Large intestine (tissue), 12 donors: ENCODE measurements at places on chromosomes 4 and X. TPM values are rescaled to one million over a fixed set of nuclear protein-coding genes. Genes with fewer than 3 reads are reported as not detected.

GRCh38 chr4:17664755-17665154, 50.3 kb downstream of the MED28 start:
- no peak for DNase-seq

- DNase-seq = no peak
Observed at GRCh38 chrX:16114611-16115010, 8.8 kb upstream of the GRPR start.

The MRPL1 gene
- 36.8 TPM for polyA plus RNA-seq

The MAGEA9B gene
- polyA plus RNA-seq = not detected

The MAGED2 gene
- polyA plus RNA-seq = 322 TPM

The PSMD10 gene
- polyA plus RNA-seq = 57.8 TPM

- DNase-seq = no peak
Observed at GRCh38 chrX:104762641-104763040, 196.6 kb downstream of the IL1RAPL2 start.

DNA sequence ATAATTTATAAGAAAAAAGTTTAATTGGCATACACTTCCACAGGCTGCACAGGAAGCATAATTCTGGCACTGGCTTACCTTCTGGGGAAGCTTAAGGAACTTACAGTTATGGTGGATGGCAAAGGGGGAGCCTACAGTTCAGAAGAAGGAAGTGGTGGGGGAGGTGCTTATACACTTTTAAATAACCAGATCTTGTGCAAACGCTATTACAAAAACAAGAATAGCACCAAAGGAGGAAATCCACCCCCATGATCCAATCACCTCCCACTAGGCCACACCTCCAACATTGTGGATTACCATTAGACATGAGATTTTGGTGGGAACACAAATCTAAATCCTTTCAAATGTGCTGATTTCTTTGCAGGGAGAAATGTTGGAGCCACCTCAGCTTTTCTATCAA, 287.7 kb downstream of the CPXCR1 start:
- no peak for DNase-seq
